ENCODE measurements at places on chromosomes 6 and 20.

GRCh38 chr20:48766961-48767960 is 60.5 kb downstream of the PREX1 start:
- DNase-seq: no peak

DNA sequence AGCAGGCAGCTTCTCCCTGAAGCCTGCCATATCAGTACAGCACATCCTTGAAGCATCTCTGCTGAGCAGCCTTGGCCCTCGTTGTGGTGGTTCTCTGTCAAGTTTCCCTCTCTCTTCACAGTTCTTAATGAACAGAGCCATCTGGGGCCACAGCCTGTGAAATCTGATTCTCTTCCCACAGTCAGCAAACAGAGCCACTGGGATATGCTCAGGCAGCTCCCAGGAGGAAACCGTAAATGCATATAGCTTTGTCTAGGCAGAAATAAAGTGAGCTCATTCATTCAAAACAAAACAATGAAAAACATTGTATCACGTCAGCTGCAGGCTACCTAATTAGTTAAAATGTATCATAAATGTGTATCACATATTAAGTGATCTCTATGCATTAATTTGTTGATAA is 80.3 kb downstream of the TBC1D7 start:
- peak; percentile 63 for DNase-seq

GRCh38 chr6:140372064-140372463 is 997.6 kb upstream of the CITED2 start:
- no peak for DNase-seq

DNA sequence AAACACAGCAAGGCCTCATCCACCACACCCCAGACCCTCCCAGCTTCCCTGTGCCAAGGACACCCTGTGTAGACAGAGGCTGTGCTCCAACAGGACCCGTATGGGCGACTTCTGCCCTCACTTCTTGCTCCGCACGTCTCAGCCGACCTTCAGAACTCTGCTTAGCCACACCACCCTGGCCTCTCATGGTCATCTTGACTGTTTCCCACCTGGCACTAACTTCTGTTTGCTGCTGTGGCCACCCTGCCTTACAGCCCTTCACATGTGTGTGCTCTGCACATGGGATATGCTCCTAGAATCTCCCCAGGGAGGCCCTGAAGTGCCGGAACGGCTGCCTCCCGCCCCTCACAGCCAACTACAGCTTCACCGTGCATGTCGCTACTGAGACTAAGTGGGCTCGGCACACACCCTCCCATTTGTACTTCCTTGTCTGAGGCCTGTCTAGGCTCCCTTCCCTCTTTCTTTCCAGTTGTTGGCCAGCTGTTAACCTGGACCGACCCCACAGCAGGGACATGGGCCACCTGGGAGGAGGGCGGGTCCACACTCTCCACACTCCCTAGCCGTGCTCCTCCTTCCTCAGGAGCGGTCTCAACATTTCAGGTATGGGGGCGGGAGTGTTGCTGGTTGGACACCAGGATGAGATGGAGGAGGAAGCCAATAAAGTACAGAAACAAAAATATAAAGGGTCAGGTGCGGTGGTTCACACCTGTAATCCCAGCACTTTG is 69.6 kb downstream of the PYGB start:
- DNase-seq: no peak

DNA sequence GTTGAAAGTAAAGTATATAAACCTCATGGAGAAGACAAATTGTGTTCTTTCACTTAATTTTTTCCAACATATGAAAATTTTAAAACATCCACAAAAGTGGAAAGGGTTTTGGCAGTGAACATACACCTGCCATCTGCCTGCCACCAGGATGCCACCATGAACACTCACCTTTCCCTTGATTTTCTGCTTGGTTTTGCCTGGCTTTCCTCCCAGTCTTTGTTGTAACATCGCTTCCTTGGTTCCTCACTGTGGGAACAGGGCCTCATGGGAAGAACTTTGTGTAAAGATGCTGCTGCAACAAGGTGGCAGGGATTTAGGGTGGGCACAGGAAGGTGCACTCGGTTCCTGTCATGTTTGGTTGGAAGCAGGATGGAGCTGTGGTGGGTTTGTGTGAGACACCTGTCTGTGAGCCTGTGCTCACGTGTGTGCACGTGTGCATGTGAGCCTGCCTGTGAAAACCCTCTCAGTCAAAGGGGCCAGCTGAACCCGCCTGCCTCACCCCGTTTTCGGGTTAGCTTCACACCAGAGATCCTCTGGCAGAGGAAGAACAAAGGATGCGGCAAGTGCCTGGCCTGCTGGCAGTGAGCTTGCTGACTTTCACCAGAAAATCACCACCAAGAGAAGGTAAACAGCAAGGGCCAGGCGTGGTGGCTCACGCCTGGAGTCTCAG is 11.0 kb upstream of the RBM38 start:
- no peak for DNase-seq

- DNase-seq: no peak
These were observed 4.6 kb downstream of the SLC2A4RG start for GRCh38 chr20:63744158-63744557.

DNA sequence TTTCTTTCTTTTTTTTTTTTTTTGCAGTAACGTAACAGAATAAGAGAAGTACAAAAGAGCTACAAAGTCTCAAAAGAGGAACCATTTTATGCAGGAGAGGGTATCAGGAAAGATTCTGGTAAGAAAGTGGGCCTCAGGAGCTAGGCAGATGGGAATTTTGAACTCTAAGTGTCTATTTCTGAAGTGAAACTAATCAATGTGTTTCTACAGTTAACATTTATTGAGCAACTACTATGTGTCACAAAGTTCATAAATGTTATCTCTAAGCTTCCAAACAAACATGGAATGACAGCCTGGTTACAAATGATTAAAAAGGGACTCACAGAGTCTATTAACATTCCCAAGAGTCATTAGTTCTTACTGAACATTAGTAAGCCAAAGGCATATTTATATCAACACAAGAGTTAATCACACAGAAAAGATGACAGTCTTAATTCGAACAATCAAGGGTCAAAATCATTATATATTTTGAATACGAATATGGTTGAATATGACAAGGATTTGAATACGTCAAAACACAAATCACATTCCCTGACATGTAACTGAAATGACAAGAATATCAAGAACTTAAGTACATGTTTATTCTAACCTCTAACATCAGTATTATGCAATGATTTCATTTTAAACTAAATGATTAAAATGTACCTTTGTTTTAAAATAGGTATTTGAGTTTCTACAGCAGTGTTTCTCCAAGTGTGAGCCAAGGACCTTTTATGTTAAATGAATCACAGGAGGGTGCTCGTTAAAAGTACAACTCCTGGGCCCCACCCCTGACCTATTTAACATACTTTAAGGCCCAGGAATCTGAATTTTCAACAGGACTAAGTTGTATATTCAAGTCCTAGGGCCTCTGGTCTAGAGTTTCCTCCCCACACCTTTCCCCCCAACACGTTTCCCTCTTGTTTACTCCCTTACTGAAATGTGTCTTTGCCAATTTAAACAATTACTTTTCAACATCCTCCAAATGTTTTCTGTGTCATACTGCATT is 89.7 kb downstream of the ATXN1 start:
- DNase-seq: no peak

GRCh38 chr6:44057238-44057930 is 69.9 kb downstream of the MRPL14 start:
- DNase-seq: no peak

- DNase-seq: no peak
These were observed 94.5 kb downstream of the BACH2 start for GRCh38 chr6:90202156-90202555.

GRCh38 chr6:36539814-36540568 is 7.3 kb downstream of the STK38 start:
- DNase-seq: no peak

DNA sequence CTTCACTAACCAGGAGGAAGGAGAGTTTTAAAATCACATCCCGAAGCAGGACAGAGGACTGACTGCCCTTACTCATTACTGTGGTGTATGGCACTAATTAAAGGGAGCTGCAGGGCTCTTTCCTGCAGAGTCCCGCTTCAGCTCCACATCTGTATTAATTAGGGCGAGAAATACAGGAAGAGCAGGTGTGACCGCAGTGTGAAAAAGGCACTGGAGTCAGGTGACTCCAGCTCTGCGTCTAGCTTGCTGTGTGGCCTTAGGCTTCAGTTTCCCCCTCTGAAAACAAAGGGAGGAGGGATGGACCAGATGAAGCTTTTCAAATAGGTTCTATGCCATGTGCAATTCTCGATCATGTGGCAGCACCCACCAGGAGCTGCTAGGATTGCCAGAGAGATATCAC is 34.0 kb downstream of the KIAA1755 start:
- DNase-seq: no peak

- no peak for DNase-seq
These were observed 28.5 kb downstream of the TRERF1 start for GRCh38 chr6:42423244-42423643.

DNA sequence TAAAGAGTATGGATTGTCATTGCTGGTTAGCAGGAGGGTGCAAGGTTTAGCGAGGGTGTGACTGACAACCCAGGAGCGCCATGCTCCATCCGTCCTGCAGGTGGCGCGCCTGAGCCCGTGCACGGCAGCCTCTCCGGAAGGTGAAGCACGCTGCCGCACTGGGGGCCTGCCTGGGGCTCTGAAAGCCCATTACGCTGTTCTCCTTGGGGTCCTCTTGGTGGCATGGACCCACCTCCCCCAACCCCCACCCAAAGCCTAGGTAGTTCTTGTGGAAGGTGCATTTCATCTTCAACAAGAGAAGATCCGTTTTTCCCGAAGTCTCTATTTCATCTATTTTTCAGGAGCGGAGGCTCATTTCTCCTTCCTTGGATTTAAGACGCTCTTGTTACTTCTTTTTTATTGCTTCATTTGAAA is 197.4 kb upstream of the KCNG1 start:
- no peak for DNase-seq

- DNase-seq: no peak
These were observed 195.2 kb downstream of the LRFN2 start for GRCh38 chr6:40391851-40392517.
